ENCODE measurements at places on chromosomes 2 and 18. TPM values are rescaled to one million over a fixed set of nuclear protein-coding genes. Genes with fewer than 3 reads are reported as not detected.

DNA sequence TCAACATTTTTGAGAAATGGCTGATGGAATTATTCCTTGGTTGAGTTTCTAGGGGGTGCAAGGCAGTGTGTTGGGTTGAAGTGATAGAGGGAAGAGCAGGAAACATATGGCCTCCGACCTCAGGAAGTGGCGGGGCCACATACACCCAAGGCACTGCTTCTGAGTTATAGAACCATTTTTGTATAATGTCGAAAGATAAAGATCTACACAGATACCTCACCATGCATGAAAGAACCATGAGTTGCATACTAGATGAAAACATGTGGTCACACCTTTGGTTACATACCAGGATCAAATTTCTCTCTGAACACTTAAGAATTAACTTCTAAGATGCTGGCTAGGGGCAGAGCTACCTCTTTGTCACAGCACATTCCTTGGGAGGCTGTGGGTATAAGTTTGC, 23.2 kb downstream of the LAMA3 start:
- no peak overlapping the region for H3K27ac ChIP-seq
- H3K4me1 ChIP-seq: no peaks in the 10 kb centered on the region
- no peak overlapping the region for H3K4me3 ChIP-seq
- DNase-seq: no peak
- no peaks in the 10 kb centered on the region for H3K36me3 ChIP-seq
- no peaks in the 10 kb centered on the region for H3K27me3 ChIP-seq

The ALKAL2 gene
- total RNA-seq: not detected

The DCDC2C gene
- not detected for total RNA-seq

The KCTD1 gene
- 4.7 TPM for total RNA-seq

DNA sequence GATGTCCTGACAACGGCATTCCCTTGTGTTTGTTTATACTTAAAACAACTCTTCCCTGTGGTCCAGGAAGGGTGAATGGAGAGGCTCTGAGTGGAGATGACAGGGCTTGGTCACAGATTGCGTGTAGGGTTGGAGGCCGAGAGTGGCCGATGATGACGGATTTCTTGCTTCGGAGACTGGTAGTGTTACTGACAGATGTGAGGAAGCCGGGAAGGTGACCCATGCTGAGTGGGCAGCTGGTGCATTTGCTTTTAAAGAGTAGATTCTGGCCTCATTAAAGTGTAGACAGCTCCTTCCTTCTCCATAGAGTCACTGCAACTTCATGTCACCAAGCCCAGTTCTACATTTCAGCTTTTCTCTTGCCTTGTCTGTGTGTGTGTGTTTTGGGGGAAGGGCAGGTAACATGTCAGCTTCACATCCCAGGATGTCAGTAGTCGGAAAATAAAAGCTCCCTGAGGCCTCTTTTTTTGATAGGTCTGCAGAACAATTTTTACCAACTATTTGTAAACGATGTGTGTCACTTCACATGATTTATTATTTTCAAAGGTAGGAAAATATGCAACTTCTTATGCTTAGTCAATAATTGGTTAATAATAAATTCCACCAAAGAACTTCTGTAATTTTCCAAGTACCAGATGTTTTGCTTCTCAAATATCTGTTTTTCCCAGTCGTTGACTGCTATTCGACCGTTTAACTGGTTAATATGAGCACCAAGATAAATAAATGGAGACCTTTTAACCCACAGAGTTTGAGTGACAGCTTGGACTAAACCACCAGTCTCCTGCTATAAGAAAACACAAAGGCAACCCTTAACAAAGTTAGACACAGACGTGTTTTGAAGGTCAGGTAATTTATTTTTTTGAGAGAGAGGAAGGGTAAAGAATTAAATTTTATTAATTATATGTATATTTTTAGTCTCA, 436.9 kb downstream of the SLC4A3 start:
- no peaks in the 10 kb centered on the region for H3K4me1 ChIP-seq
- H3K4me3 ChIP-seq: no peak overlapping the region
- no peaks in the 10 kb centered on the region for H3K27me3 ChIP-seq
- no peak overlapping the region for H3K27ac ChIP-seq
- DNase-seq: no peak

The SLC25A52 gene
- total RNA-seq: not detected

DNA sequence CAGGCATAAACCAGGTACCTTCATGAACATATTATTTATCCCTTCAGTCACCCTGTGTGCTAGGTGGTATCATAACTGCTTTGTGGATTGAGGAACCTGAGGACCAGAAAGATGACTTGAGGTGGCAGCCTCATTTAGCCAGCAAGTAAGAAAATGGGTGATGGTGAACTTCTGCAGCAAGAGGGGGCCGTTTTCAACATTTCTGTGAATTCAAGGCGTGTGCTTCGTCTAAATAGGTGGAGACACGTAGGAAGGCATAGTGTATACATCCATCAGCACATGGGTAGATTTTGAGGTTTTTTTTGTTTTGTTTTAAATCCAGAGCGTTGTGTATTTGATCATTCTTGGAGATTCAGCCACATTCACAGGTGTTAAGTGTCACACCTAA, 118.7 kb downstream of the SPTBN1 start:
- H3K36me3 ChIP-seq: peaks cover 1% of the 10 kb centered on the region
- DNase-seq: no peak
- no peak overlapping the region for H3K4me3 ChIP-seq
- H3K27me3 ChIP-seq: no peaks in the 10 kb centered on the region
- H3K4me1 ChIP-seq: peaks cover 39% of the 10 kb centered on the region

- H3K36me3 ChIP-seq: peaks cover 5% of the 10 kb centered on the region
- no peaks in the 10 kb centered on the region for H3K27me3 ChIP-seq
- no peak overlapping the region for H3K4me3 ChIP-seq
Measured at GRCh38 chr2:224786848-224787247, 70.7 kb upstream of the CCDC195 start.

The LRRTM4 gene
- not detected for total RNA-seq

The CAPN14 gene
- total RNA-seq: under 0.01 TPM

- H3K27ac ChIP-seq: no peak overlapping the region
- H3K4me1 ChIP-seq: no peaks in the 10 kb centered on the region
- no peaks in the 10 kb centered on the region for H3K36me3 ChIP-seq
- no peak for DNase-seq
- H3K4me3 ChIP-seq: no peak overlapping the region
Measured at GRCh38 chr2:233156001-233156400, 95.5 kb upstream of the ATG16L1 start.

The DUSP19 gene
- total RNA-seq: 1.4 TPM

The IL36A gene
- not detected for total RNA-seq

The CROCC2 gene
- total RNA-seq: not detected

GRCh38 chr2:184444217-184444616, 154.1 kb upstream of the ZNF804A start:
- no peaks in the 10 kb centered on the region for H3K4me1 ChIP-seq
- no peak overlapping the region for H3K27ac ChIP-seq

DNA sequence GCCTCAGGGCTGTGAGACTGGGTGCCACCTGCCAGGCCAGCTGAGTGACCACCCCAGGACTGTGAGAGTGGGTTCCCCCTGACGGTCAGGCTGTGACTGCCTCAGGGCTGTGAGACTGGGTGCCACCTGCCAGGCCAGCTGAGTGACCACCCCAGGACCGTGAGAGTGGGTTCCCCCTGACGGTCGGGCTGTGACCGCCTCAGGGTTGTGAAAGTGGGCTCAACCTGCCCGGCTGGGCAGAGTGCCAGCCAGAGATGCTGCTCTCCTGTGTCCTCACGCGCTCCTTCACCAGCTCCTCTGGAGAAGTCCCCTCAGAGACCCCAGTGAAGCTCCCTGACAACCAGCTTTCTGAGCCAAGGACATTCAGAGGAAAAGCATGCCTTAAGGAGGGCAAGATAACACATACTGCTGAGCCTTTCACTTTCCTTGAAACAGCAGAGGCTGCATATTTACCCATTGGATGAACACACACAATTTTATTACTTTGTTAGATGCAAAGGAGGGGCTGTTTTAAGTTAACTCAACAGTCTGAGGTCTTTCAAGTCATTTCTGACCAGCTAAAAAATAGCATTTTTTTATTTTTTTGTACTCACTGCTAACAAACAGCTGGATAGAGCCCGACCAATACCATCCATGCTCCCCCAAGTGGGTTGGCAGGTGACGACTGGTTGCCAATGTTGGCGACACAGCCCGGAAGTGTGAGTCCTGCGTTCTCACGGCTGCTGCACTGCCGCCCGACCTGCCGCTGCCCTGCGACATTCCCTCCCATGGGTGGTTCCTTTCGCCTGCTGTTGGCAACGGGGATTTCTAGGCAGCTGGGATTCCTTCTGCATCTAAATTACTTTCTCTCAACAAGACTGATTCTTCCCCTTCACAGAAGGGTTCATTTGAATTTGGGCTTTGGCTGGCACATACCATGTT, 70.7 kb downstream of the NDUFA10 start:
- peaks cover 7% of the 10 kb centered on the region for H3K36me3 ChIP-seq
- no peak overlapping the region for H3K4me3 ChIP-seq
- DNase-seq: peak; percentile 24
- no peaks in the 10 kb centered on the region for H3K4me1 ChIP-seq

The BMP10 gene
- not detected for total RNA-seq

The STARD7 gene
- total RNA-seq: 138 TPM

- peak; percentile 4 for DNase-seq
- H3K27me3 ChIP-seq: no peaks in the 10 kb centered on the region
- H3K4me3 ChIP-seq: no peak overlapping the region
- H3K27ac ChIP-seq: no peak overlapping the region
- H3K4me1 ChIP-seq: peaks cover 5% of the 10 kb centered on the region
Measured at GRCh38 chr2:156538083-156538504, 101.9 kb downstream of the GPD2 start.

The PFN4 gene
- total RNA-seq: 0.28 TPM

The CDH19 gene
- total RNA-seq: not detected

The RGPD3 gene
- total RNA-seq: 0.18 TPM

The LOXL3 gene
- total RNA-seq: 14.2 TPM

DNA sequence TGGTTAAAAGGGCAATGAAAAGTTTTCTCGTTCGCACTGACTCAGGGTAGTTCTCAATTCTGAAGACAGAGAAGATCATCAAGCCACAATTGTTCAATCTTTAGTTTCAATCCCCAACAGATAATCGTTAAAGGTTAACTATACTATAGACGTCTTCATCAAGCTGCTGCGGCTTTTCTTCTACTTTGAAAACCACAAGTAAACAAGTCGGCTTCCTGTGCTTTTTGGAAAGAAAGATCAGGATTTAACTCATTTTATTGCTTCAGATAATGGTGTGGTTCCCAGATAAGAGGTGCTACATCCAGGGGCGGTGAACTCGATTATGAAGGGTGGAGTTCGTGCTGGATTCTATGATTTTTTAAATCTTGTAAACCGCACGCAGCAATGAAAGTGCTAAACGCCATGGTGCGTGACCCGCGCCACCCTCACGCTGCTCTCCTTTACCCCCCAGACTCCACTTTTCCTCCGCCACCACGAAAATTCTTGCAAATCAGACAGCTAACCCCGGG, 545 bp upstream of the CDCA7 start:
- peaks cover 2% of the 10 kb centered on the region for H3K4me1 ChIP-seq
- no peak for DNase-seq
- H3K27ac ChIP-seq: no peak overlapping the region
- no peaks in the 10 kb centered on the region for H3K36me3 ChIP-seq

GRCh38 chr2:61924895-61925663, 19.6 kb downstream of the COMMD1 start:
- peaks cover 4% of the 10 kb centered on the region for H3K4me1 ChIP-seq
- no peak overlapping the region for H3K4me3 ChIP-seq
- no peak for DNase-seq
- H3K36me3 ChIP-seq: peaks cover 2% of the 10 kb centered on the region
- no peaks in the 10 kb centered on the region for H3K27me3 ChIP-seq
- H3K27ac ChIP-seq: no peak overlapping the region
